ENCODE measurements at places on chromosomes 1 and 21.
A peak's percentile ranks its signal among the peaks of the same experiment; 100 is the strongest.

DNA sequence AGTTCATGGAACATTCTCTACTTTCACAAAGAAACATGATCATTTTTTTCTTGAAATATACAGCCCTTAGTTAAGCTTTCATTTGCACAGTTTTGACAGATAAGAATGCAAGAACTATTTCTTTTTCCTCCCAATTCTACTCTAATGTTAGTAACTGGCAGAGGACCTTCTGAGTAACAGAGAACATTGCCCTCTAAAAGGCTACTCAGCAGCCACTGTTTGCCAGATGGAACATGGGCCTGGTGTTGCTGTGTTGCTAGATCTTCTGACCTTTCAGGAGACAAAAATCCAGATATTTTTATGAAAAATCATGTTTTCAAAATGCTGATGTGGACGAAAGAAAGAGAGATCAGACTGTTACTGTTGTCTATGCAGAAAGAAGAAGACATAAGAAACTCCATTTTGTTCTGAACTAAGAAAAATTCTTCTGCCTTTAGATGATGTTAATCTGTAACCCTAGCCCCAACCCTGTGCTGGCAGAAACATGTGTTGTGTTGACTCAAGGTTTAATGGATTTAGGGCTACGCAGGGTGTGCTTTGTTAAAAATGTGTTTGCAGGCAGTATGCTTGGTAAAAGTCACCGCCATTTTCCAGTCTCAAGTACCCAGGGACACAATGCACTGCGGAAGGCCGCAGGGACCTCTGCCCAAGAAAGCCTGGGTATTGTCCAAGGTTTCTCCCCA lies 2.9 kb upstream of the PRDX6 start:
- H3K27ac ChIP-seq: no peak overlapping the region
- H3K27me3 ChIP-seq: no peaks in the 10 kb centered on the region
- no peak overlapping the region for H3K4me3 ChIP-seq
- no peak for DNase-seq

GRCh38 chr1:109314795-109315194 lies 8.0 kb upstream of the MYBPHL start:
- DNase-seq: no peak
- no peaks in the 10 kb centered on the region for H3K36me3 ChIP-seq
- H3K27ac ChIP-seq: no peak overlapping the region
- H3K4me3 ChIP-seq: no peak overlapping the region

GRCh38 chr1:3033040-3033789 lies 11.9 kb downstream of the ACTRT2 start:
- DNase-seq: peak; percentile 53
- H3K4me3 ChIP-seq: no peak overlapping the region
- peaks cover 27% of the 10 kb centered on the region for H3K4me1 ChIP-seq
- no peak overlapping the region for H3K27ac ChIP-seq

DNA sequence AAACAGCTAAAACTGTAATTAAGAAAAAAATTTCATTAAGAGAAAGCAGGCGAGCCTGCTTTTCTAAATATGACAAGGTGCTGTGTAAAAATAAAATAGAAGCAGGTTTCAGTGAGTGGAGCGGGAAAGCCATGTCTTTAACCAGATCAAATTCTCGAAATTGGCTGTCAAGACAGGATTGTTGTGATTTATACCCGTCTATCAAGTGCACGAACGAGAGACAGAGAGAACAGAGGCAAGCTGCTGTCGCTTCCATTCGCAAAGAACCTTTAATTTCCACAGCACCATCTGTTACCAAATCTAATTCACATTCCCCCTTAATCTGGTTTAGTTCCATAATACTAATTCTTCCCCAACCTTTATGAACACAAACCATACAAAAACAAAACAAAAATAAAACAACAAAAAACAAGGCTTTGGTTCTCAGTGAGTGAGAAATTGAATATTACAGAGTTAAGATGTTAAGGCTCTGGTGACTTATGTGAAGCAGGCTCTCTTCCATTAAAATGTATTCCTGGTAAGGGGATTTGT lies 35.0 kb downstream of the ESRRG start:
- H3K27ac ChIP-seq: no peak overlapping the region
- H3K4me1 ChIP-seq: no peaks in the 10 kb centered on the region
- H3K4me3 ChIP-seq: no peak overlapping the region
- no peaks in the 10 kb centered on the region for H3K27me3 ChIP-seq
- H3K36me3 ChIP-seq: no peaks in the 10 kb centered on the region

- peak overlapping the region; percentile 68 for H3K4me3 ChIP-seq
- DNase-seq: no peak
- H3K36me3 ChIP-seq: peaks cover 5% of the 10 kb centered on the region
- no peak overlapping the region for H3K27ac ChIP-seq
- peaks cover 23% of the 10 kb centered on the region for H3K4me1 ChIP-seq
Measured at GRCh38 chr1:1309251-1310108, 1.1 kb downstream of the PUSL1 start.

DNA sequence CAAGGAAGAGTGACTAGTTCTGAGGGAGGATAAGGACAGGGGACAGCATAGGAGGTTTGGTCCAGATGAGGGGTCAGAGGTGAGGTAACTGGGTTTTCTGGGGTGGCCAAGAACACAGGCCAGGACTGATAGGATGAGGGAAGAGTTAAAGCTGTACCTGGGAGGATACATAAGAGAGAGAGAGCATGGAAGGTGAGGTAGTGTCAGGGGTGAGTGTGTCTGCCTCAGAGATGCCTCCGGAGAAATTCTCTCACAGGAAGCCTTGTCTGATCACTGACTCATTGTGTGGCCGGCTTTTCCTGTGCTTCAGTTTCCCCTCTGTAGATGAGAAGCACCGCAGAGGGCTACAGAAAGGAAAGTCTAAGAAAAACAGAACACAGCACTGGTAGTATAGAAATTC lies 40.2 kb downstream of the FASLG start:
- H3K4me3 ChIP-seq: peak overlapping the region; percentile 36
- no peaks in the 10 kb centered on the region for H3K36me3 ChIP-seq
- no peaks in the 10 kb centered on the region for H3K27me3 ChIP-seq
- DNase-seq: peak; percentile 88

GRCh38 chr1:117665556-117666270 lies 59.9 kb downstream of the TENT5C start:
- DNase-seq: no peak
- H3K27me3 ChIP-seq: peaks cover 6% of the 10 kb centered on the region
- no peak overlapping the region for H3K4me3 ChIP-seq
- H3K36me3 ChIP-seq: peaks cover 8% of the 10 kb centered on the region
- peaks cover 57% of the 10 kb centered on the region for H3K4me1 ChIP-seq
- H3K27ac ChIP-seq: peak overlapping the region; percentile 71

GRCh38 chr1:97306504-97306903 lies 584.9 kb downstream of the PTBP2 start:
- no peaks in the 10 kb centered on the region for H3K4me1 ChIP-seq
- H3K27me3 ChIP-seq: no peaks in the 10 kb centered on the region
- no peak overlapping the region for H3K4me3 ChIP-seq
- H3K27ac ChIP-seq: no peak overlapping the region
- peaks cover 14% of the 10 kb centered on the region for H3K36me3 ChIP-seq
- DNase-seq: no peak

DNA sequence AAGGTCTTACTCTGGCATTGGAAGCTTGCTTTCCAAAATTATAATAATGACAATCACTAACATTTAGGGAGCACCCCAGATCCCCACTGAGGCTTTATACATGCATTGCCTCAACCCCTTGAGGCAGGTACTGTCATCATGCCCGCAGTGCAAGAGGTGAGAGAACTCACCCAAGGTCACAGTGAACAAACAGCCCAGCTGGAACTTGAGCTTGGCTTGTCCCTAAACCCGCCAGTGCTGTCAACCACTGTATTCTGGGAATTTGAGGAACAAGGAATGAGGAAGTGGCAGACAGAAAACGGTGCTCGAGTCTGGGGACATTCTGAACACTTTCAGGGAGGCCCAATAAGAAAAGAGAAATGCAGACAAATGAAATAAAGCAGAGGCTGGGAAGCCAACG lies 34.6 kb upstream of the TLR5 start:
- H3K27ac ChIP-seq: no peak overlapping the region
- no peaks in the 10 kb centered on the region for H3K27me3 ChIP-seq
- H3K4me1 ChIP-seq: peaks cover 26% of the 10 kb centered on the region

GRCh38 chr1:63848733-63849132 lies 74.9 kb downstream of the ROR1 start:
- no peak overlapping the region for H3K27ac ChIP-seq
- H3K27me3 ChIP-seq: peaks cover 1% of the 10 kb centered on the region
- no peaks in the 10 kb centered on the region for H3K36me3 ChIP-seq
- no peak overlapping the region for H3K4me3 ChIP-seq
- no peaks in the 10 kb centered on the region for H3K4me1 ChIP-seq

DNA sequence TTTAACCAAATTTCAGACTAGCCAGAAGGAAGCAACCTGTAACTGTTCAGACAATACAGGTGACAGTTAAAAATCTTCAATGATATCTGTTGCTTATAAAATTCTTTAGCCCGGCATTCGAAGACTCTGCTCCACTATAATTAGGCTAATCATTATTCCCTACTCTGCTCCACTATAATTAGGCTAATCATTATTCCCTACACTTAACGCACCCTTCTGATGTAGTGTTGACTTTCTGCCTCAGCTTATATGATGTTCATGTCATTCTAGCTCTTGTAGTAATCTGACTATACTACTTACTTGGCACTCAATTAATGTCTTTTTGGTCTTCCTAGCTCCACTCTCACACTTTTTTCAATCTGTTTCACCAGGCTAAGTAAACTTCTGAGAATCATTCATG lies 13.3 kb downstream of the TESK2 start:
- DNase-seq: no peak
- no peaks in the 10 kb centered on the region for H3K27me3 ChIP-seq
- no peaks in the 10 kb centered on the region for H3K36me3 ChIP-seq
- peaks cover 4% of the 10 kb centered on the region for H3K4me1 ChIP-seq
- H3K27ac ChIP-seq: no peak overlapping the region

- H3K27me3 ChIP-seq: no peaks in the 10 kb centered on the region
- no peaks in the 10 kb centered on the region for H3K36me3 ChIP-seq
- H3K27ac ChIP-seq: no peak overlapping the region
Measured at GRCh38 chr1:41313661-41314131, 47.5 kb upstream of the FOXO6 start.

Measured in activated naive CD4-positive, alpha-beta T cell treated with anti-CD3 and anti-CD28 coated beads for 36 hours (primary cell).